Smooth muscle cell of the brain vasculature (primary cell): ENCODE measurements at places on chromosomes 13 and 19.

GRCh38 chr19:31586282-31586681, 237.0 kb upstream of the TSHZ3 start:
- no peak for DNase-seq

GRCh38 chr13:51246025-51246417, 23.8 kb downstream of the FAM124A start:
- no peak for DNase-seq

DNA sequence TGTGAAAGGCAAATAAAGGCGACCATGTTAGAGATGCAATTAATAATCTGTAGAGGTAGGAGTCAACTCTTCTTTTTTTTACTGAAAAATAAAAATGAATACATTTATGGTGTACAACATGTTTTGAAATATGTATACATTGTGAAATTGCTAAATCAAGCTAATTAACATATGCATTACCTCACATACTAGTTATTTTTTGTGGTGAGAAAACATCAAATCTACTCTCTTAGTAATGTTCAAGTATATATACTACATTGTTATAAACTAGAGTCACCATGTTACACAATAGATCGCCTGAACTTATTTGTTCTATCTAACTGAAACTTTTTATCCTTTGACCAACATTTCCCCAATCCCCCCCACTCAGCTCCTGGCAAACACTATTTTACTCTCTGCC, 143.2 kb downstream of the POU4F1 start:
- no peak for DNase-seq

GRCh38 chr19:5832061-5832460, 7.4 kb downstream of the FUT6 start:
- DNase-seq = no peak

GRCh38 chr13:107964395-107964794, 250.9 kb downstream of the LIG4 start:
- DNase-seq = no peak

GRCh38 chr13:19601749-19602725, 31.4 kb upstream of the MPHOSPH8 start:
- no peak for DNase-seq

DNA sequence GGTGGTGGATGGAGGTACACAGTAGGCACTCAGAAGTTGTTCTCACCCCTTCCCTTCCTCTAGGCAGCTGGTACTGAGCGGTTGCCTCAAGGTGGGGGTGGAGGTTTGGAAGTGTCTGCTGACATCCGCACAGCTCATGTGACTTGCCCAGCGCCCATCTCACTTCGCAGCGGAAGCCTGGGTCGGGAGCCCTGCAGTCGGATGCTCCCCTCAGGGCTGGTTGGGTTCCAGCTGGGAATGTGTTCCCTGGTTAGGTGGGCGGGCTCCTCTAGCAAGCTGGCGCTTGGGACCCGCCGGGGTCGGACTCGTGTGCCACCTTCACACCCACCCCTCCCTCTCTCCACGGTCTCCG, 10.2 kb downstream of the PPP1R37 start:
- no peak for DNase-seq
